ENCODE measurements at places on chromosomes 7 and 10.

- DNase-seq = no peak
These were observed 68.9 kb downstream of the ADARB2 start for GRCh38 chr10:1668399-1668798.

GRCh38 chr10:3714531-3714930 lies 70.5 kb downstream of the KLF6 start:
- DNase-seq = no peak

DNA sequence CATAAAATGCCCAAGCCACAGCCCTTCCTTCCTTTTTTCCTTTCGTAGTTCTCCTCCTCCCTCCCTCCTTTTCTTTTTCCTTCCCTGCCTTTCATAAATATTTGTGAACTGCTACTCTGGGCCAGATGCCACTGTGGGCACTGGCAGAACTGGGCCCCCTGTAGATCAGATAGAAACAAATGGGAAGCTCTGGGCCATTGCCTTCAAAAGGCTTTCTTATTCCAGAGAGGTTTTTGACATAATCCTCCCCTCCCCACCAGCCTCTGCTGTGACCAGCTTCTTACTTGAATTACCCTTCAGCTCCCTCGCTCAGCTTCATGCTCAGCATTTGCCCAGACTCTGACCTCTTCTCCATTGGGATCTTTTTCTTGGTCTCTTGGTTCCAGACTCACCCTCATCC lies 886.8 kb downstream of the LRMDA start:
- DNase-seq = no peak

- no peak for DNase-seq
These were observed 270.5 kb downstream of the SKAP2 start for GRCh38 chr7:26593896-26594295.

- DNase-seq = peak; percentile 56
These were observed 134.3 kb upstream of the TNRC18 start for GRCh38 chr7:5557920-5558401.

DNA sequence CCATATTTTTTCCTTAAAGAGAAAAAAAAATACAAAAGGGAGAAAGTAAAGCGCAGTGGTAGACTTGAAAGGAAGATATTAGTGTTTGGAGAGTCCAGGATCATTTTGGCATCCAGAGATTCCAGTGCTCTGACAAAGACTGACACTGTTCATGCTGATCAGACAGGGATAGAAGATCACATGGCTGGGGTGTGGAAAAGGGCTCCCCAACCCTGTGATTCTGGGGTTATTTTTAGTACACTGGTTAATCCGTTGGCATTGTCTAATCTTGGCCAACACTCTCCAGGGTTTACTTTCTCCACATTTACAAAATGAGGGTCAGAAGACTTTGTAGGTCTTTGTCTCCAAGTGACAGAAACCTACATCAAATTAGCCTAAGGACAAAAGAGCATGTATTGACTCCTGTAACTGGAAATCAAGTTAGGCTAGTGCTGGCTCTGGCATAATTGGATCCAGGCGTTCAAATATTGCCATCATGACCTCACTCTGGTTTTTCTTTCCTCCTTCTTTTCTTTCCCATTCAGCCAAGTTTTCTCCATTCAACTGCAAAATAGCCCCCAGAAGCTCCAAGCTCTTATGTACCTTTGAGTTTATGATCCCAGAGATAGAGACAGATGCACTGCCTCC lies 181.6 kb downstream of the PHTF2 start:
- DNase-seq = no peak

- no peak for DNase-seq
These were observed 64.0 kb downstream of the CACNB2 start for GRCh38 chr10:18204039-18204835.

GRCh38 chr7:7751243-7752092 lies 33.1 kb upstream of the RPA3 start:
- no peak for DNase-seq

DNA sequence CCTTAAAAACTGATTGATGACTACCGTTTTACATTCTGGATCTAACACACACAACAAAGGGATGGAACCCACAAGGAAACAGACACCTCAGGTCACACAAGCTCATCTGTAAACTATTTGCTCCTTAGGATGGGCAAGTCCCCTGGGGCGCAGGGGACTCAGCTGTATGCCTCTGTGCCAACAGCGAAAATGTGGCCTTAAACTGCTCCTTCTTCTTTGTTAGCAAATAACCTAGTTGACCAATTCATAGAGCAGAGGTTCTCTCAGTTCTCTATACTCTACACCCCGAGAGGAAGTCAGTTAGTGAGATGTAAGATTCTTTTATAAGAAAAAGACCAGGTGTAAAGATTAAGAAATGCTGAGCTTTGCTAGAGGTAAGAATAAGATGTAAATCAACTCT lies 181.9 kb upstream of the PRSS58 start:
- DNase-seq = no peak

- no peak for DNase-seq
These were observed 160.9 kb downstream of the PLXDC2 start for GRCh38 chr10:19977097-19977521.
